SJSA1 (cell line): ENCODE measurements at places on chromosomes 13 and 19. TPM values are rescaled to one million over a fixed set of nuclear protein-coding genes. Genes with fewer than 3 reads are reported as not detected.
A peak's percentile ranks its signal among the peaks of the same experiment; 100 is the strongest.

DNA sequence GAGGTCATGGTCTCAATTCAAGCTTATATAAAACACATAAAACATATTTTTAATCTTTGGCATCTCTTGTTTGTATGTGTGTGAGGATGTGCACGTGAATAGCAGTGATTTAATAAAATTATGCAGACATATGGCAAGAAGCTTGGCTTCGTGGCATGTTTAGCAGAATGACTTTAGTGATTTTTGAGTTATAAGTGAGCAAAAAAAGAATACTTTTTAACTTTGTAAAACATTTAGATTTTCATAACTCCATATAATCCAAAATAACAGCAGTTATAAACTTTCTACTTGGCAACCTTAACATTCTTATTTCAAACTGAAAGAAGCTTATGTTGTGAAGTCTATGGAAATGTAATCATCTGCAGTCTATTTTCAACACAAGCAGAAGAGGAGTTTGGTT, 120.6 kb downstream of the SLITRK1 start:
- DNase-seq, result no peak
- H3K27me3 ChIP-seq, result no peaks in the 10 kb centered on the region
- no peak overlapping the region for H3K27ac ChIP-seq
- no peaks in the 10 kb centered on the region for H3K36me3 ChIP-seq

DNA sequence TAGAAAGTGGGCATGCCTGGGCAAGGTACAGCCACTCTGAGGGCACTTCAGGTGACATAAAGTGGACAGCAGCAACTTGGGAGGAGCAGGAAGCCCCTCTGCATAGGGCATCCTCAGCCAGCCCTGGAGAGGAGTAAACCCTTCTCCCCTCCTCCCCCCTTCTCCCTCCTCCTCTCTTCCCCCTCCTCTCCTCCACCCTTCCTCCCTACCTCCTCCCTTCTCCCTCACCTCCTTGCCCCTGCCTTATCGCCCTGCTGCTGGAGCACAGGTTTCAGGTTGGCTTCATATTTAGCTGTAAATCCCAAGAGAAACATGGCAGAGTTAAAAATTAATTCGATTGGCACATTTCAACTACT, 30.5 kb upstream of the ATP12A start:
- no peaks in the 10 kb centered on the region for H3K4me1 ChIP-seq
- H3K27me3 ChIP-seq, result no peaks in the 10 kb centered on the region
- DNase-seq, result no peak

DNA sequence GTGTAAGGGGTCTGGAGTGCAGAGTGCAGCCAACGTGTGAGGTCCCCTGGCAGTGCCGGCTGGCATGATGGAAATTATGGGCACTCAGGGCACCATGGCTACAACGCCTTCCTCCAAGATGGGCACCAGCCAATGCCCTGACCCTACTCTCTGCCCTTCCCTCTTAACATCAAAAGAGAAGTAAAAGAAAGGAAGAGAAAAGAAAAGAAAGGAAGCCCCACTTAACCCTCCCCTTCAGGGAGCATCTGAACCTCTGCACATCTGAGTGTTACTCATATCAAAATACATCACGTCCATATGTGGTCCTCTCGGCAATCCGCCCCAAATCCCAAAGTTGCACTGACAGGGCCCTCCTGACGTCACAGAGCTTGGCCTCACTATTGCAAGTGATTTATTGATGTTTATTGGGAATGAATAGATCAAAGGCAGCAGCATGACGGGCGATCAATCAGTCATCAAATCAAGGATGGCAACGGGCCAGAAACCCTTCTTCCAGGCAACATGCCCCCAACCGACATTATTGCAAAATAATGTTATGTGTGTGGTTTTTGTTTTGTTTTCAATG, 1.3 kb downstream of the TSHZ3 start:
- H3K36me3 ChIP-seq, result peaks cover 19% of the 10 kb centered on the region
- H3K4me3 ChIP-seq, result peak overlapping the region; percentile 99
- no peaks in the 10 kb centered on the region for H3K27me3 ChIP-seq
- peaks cover 19% of the 10 kb centered on the region for H3K4me1 ChIP-seq
- no peak for DNase-seq

DNA sequence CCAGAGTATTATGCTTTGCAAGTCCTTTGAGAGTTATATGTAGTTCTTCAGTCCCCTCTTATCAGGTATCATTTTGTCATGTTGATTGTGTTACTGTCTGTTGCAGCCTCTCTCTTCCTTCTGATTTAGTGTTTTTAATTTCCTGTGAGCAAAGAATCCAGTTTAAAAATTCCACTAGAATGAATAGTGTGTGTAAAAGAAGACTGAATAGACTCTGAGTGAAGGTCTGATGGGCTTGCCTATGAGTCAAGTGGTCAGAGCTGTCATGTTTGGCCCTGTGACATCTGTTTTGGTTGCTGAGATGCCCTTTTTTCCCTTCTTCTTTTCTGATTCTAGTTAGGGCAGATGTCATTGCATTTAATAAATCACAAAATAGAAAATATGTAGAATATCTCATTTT, 23.3 kb upstream of the KCTD4 start:
- peaks cover 24% of the 10 kb centered on the region for H3K4me1 ChIP-seq
- DNase-seq, result no peak
- no peak overlapping the region for H3K4me3 ChIP-seq
- H3K27me3 ChIP-seq, result no peaks in the 10 kb centered on the region
- no peak overlapping the region for H3K27ac ChIP-seq

GRCh38 chr19:49585023-49585422, 3.9 kb downstream of the PRRG2 start:
- H3K4me1 ChIP-seq, result 0 out of 2 replicates have a peak, but pooled peaks cover 4% of the 10 kb centered on the region
- no peak overlapping the region for H3K4me3 ChIP-seq
- H3K36me3 ChIP-seq, result no peaks in the 10 kb centered on the region
- H3K27me3 ChIP-seq, result no peaks in the 10 kb centered on the region
- no peak overlapping the region for H3K27ac ChIP-seq
- no peak for DNase-seq

- DNase-seq, result no peak
- H3K4me1 ChIP-seq, result peaks cover 5% of the 10 kb centered on the region
- no peak overlapping the region for H3K4me3 ChIP-seq
- H3K36me3 ChIP-seq, result no peaks in the 10 kb centered on the region
- peaks cover 21% of the 10 kb centered on the region for H3K27me3 ChIP-seq
- H3K27ac ChIP-seq, result no peak overlapping the region
Observed at GRCh38 chr19:48768994-48769713, 13.8 kb downstream of the FGF21 start.

DNA sequence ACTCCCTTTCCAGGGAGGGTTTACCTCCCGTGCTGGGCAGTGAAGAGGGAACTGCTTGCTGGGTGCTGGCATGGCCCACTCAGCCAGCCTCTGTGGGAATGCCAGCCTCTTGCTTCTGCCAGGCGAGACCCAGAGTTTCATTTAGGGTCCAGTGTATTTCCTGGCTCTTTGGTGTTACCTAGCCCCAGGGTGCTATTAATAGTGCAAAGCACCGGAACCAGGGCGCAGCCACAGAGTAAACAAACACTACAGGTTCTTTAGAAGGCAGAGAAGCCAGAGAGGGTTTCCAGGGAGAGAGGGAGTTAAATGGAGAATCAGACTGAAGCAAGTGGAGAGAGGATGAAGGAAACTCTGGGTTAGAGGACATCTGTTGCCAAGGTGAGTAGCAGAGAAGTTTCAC, 74.9 kb upstream of the SPATA13 start:
- no peak overlapping the region for H3K4me3 ChIP-seq
- DNase-seq, result no peak
- peaks cover 9% of the 10 kb centered on the region for H3K4me1 ChIP-seq
- no peak overlapping the region for H3K27ac ChIP-seq

GRCh38 chr19:21482863-21483276, 22.5 kb upstream of the ZNF429 start:
- H3K27me3 ChIP-seq, result no peaks in the 10 kb centered on the region
- no peak overlapping the region for H3K4me3 ChIP-seq
- H3K36me3 ChIP-seq, result no peaks in the 10 kb centered on the region
- no peak overlapping the region for H3K27ac ChIP-seq
- DNase-seq, result no peak

GRCh38 chr19:11377756-11378155, 3.3 kb downstream of the SWSAP1 start:
- H3K27ac ChIP-seq, result no peak overlapping the region
- no peak overlapping the region for H3K4me3 ChIP-seq

- H3K27ac ChIP-seq, result no peak overlapping the region
- H3K4me3 ChIP-seq, result no peak overlapping the region
- DNase-seq, result no peak
- no peaks in the 10 kb centered on the region for H3K27me3 ChIP-seq
- H3K4me1 ChIP-seq, result no peaks in the 10 kb centered on the region
Observed at GRCh38 chr13:22757530-22758120, 423.2 kb upstream of the SGCG start.

- no peak overlapping the region for H3K4me3 ChIP-seq
- DNase-seq, result no peak
- no peaks in the 10 kb centered on the region for H3K27me3 ChIP-seq
- H3K27ac ChIP-seq, result no peak overlapping the region
- H3K36me3 ChIP-seq, result peaks cover under 1% of the 10 kb centered on the region; the same call in 1 of the 2 replicates
Observed at GRCh38 chr13:46121033-46121432, 16.2 kb upstream of the CPB2 start.

DNA sequence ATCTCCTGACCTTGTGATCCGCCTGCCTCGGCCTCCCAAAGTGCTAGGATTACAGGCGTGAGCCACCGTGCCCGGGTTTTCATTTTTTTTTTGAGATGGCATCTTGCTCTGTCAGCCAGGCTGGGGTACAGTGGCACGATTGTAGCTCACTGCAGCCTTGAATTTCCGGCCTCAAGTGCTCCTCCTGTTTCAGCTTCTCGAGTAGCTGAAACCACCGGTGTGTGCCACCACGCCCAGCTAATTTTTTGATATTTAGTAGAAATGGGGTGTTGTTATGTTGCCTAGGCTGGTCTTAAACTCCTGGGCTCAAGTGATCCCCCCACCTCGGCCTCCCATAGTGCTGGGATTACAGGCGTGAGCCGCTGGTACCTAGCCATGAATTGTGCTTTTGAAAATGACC, 5.9 kb downstream of the ADAT3 start:
- H3K4me1 ChIP-seq, result peaks cover under 1% of the 10 kb centered on the region
- peaks cover 36% of the 10 kb centered on the region for H3K36me3 ChIP-seq
- H3K4me3 ChIP-seq, result no peak overlapping the region
- H3K27ac ChIP-seq, result no peak overlapping the region

GRCh38 chr19:11064831-11065303, 24.4 kb upstream of the LDLR start:
- no peak overlapping the region for H3K4me3 ChIP-seq
- no peak for DNase-seq
- H3K4me1 ChIP-seq, result no peaks in the 10 kb centered on the region
- no peak overlapping the region for H3K27ac ChIP-seq
- no peaks in the 10 kb centered on the region for H3K27me3 ChIP-seq

GRCh38 chr13:99473515-99473914, 27.8 kb upstream of the TM9SF2 start:
- H3K4me3 ChIP-seq, result no peak overlapping the region
- H3K27me3 ChIP-seq, result no peaks in the 10 kb centered on the region
- no peaks in the 10 kb centered on the region for H3K36me3 ChIP-seq

GRCh38 chr19:42487798-42488178, 40.5 kb downstream of the CEACAM1 start:
- no peak overlapping the region for H3K27ac ChIP-seq
- 0 out of 2 replicates have a peak, but pooled peaks cover 9% of the 10 kb centered on the region for H3K27me3 ChIP-seq
- H3K4me1 ChIP-seq, result no peaks in the 10 kb centered on the region
- no peaks in the 10 kb centered on the region for H3K36me3 ChIP-seq
- no peak for DNase-seq
- no peak overlapping the region for H3K4me3 ChIP-seq

- H3K27ac ChIP-seq, result 0 out of 2 replicates have a peak overlapping the region, but pooled peaks have one; percentile 2
- no peak overlapping the region for H3K4me3 ChIP-seq
- H3K36me3 ChIP-seq, result peaks cover 11% of the 10 kb centered on the region
- no peaks in the 10 kb centered on the region for H3K27me3 ChIP-seq
Observed at GRCh38 chr13:44439452-44440024, 65.9 kb downstream of the SERP2 start.

DNA sequence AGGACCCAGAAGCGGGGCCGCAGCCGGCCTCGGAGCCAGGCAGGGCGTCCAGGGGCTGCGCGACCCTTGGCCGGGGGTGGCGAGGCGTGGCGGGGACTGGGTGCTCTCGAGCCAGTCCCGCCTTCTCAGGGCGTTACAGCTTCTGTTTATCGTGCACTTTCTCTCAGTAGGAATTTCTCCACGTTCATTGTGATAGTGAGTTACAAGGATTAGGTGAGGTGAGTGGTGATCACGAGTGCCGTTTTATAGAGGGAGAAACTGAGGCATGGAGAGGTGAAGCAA, 600 bp downstream of the AP1M1 start:
- DNase-seq, result no peak
- no peaks in the 10 kb centered on the region for H3K27me3 ChIP-seq
- peaks cover 21% of the 10 kb centered on the region for H3K4me1 ChIP-seq

DNA sequence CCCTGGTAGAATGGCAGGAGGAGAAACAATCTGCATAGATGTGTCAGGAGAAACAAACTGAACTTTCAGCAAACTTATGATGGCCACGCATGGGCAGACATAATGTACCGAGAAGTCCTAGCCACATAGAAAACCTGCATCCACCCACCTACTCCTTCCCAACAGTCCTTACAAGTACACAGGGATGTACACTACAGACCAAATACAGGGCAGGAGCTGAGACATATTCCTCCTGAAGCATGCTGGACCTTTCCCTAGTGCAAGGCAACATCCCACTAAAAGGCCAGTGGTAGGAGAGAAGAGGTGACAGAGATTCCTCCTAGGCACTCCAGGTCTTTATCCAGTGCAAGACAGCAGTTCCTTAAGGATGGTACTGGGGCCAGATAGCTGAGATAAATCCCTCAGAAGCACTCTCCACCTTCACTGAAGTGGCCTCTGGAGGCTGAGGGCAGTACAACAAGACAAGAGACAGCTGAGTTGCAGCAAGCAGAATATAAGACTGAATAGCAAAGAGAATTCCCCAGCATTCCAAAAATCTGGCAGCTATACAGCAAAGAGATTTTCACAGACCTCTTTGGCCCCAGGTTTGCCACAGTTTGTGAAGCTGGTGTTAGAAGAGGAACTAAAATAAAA, 18.3 kb downstream of the VWA8 start:
- no peaks in the 10 kb centered on the region for H3K36me3 ChIP-seq
- no peak for DNase-seq
- H3K27ac ChIP-seq, result no peak overlapping the region
- H3K4me1 ChIP-seq, result no peaks in the 10 kb centered on the region; the same call in 1 of the 2 replicates

Gene ATP8B3
- total RNA-seq, result 2.7 and 3.8 TPM in 2 replicates

Gene CACNG7
- total RNA-seq, result not detected in 2 replicates

Gene ATP8A2
- total RNA-seq, result 0.03 and 0.13 TPM in 2 replicates

Gene PDE4A
- total RNA-seq, result 6.9 and 11.5 TPM in 2 replicates

Gene STXBP2
- total RNA-seq, result 0.13 TPM in 1 of 2 replicates, not detected in the other

Gene ZIC2
- 0.32 TPM in 1 of 2 replicates, not detected in the other for total RNA-seq

Gene AKAP8
- 10.9 and 27.5 TPM in 2 replicates for total RNA-seq
